Gastrocnemius medialis (tissue), 4 donors: ENCODE measurements at places on chromosomes 1 and 21. TPM values are rescaled to one million over a fixed set of nuclear protein-coding genes. Genes with fewer than 3 reads are reported as not detected.

Gene GRIK1
- total RNA-seq, result not detected

Gene PRKAA2
- 78.0 TPM for total RNA-seq

Gene CRB1
- 0.44 TPM for total RNA-seq

Gene CHODL
- not detected for total RNA-seq

Gene LAMTOR5
- 150 TPM for total RNA-seq

Gene SPOCD1
- not detected for total RNA-seq

Gene BTF3L4
- 72.4 TPM for total RNA-seq

Gene ZSWIM5
- 0.81 TPM for total RNA-seq

Gene HPCAL4
- 5.4 TPM for total RNA-seq

Gene FOXD3
- 0.97 TPM for total RNA-seq

Gene ABCA4
- total RNA-seq, result not detected

Gene CHIT1
- not detected for total RNA-seq

Gene VWA1
- 6.4 TPM for total RNA-seq

Gene S100A4
- total RNA-seq, result 185 TPM

Gene SLAMF7
- not detected for total RNA-seq

Gene KRTAP21-2
- not detected for total RNA-seq

Gene ARTN
- 1.8 TPM for total RNA-seq

Gene HEYL
- total RNA-seq, result 3.0 TPM

Gene SH2D1B
- 34.2 TPM for total RNA-seq

Gene NBPF20
- total RNA-seq, result 0.20 TPM

Gene ELAPOR1
- total RNA-seq, result not detected

Gene GPR25
- not detected for total RNA-seq

Gene PPM1J
- total RNA-seq, result 4.2 TPM

Gene TTLL7
- total RNA-seq, result 15.6 TPM

Gene TMEM54
- total RNA-seq, result 5.7 TPM

Gene NCDN
- 8.7 TPM for total RNA-seq

Gene TMEM269
- 0.19 TPM for total RNA-seq

Gene ZNHIT6
- total RNA-seq, result 8.3 TPM

Gene FBXO28
- total RNA-seq, result 26.8 TPM

Gene MARK1
- total RNA-seq, result 2.5 TPM
